ENCODE measurements at places on chromosomes 13 and 19.

DNA sequence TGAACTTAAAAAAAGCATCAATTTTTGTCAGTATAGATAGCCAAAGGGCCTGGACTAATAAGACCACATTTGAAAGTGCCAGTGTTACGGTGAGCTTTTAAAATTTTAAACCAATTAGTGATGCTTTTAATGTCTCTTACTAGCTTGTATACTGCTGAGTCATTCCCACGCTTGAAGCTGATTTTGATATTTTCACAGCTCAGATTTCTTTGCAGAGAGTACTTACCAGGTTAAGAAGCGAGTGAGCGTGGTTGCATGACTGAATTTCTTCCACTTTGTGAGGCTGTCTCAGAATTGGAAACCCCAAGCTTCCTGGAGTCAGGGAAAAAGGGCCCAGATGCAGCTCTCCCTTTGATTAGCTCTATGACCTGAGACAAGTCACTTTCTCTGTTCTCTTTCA, 74.5 kb upstream of the NBEA start:
- DNase-seq, result no peak

GRCh38 chr19:58182577-58182988, 278 bp upstream of the ZNF274 start:
- peak; percentile 95 for DNase-seq

DNA sequence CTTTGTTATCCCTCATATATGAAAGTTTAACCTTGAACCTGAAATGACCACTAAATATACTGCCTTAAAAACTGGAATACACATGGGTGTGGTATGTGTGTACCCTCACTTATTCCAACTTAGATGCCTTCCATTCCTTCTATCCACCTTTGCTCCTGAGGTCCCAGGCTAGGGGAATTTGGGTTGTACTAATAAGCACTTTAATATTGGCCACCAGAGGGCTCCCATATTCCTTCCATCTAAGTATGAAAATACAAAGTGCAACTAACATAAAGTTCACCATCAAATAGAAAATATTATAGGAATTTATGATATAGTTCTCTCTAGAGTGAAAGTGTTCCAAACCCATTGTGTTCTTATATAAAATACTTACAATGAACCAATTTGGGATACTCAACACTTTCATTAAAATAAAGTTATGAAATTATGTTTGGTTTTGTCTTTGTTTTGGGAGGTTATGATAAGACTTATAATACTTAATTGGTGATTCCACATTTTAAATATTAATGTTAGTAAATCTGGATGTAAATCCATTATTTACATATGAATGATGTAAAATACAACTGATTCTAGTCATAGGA, 62.3 kb downstream of the ITGBL1 start:
- no peak for DNase-seq

- peak; percentile 25 for DNase-seq
These were observed 33.2 kb downstream of the KCTD12 start for GRCh38 chr13:76852986-76853385.

- DNase-seq, result no peak
These were observed 62.2 kb upstream of the NBEA start for GRCh38 chr13:34879851-34880250.

GRCh38 chr19:14477418-14478112, 2.4 kb upstream of the PTGER1 start:
- DNase-seq, result no peak
